ENCODE measurements at places on chromosomes 13 and 19. TPM values are rescaled to one million over a fixed set of nuclear protein-coding genes. Genes with fewer than 3 reads are reported as not detected.

DNA sequence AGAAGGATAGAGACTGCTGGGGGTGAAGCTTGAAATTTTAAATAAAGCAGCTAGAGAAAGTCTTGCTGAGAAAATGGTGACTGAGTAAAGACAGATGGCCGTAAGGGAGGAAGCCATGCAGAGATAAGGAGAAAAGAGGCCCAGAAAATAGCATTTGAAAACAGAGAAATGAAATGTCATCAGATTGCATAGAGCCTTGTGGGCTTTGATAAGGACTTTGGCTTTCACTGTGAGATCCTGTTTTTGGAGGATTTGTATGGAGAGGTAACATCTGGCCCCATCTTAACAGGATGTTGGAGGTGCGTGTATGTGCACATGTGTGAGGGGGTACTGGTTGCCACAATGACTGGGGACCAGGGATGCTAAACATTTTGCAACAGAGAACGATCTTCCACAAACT lies 19.5 kb upstream of the ATP8A2 start:
- DNase-seq, result no peak

GRCh38 chr13:36555151-36555986 lies 118.5 kb upstream of the SERTM1 start:
- DNase-seq, result no peak

Gene USF2
- total RNA-seq, result 125 TPM

Gene ATP4A
- total RNA-seq, result not detected

Gene IL17D
- 0.98 TPM for total RNA-seq

DNA sequence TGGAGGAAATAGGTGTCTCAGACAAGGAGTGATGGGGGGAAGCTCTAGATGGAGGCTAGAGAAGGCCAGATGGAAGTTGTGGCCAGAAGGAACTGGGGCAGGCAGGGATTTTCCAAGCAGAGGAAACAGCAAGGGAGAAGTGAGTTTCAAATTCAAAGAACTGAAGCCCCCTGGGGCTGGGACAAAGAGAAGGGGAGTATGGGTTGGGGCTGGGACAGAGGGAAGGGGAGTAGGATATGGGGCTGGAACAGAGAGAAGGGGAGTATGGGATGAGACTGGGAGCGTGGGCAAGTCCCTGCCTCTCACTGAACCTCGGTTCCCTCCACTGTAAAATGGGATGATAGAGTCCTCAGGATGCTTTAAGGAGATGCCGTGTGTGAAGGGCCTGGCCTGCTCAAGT lies 1.9 kb upstream of the GTF2F1 start:
- no peak for DNase-seq

Gene ZNF709
- total RNA-seq, result 2.5 TPM

Gene TMEM59L
- total RNA-seq, result not detected

GRCh38 chr19:49676136-49676783 lies 811 bp upstream of the PRMT1 start:
- no peak for DNase-seq

- no peak for DNase-seq
Observed at GRCh38 chr19:50573741-50574461, 5.7 kb upstream of the LRRC4B start.

Gene LRRC8E
- total RNA-seq, result not detected

GRCh38 chr19:33714149-33714548 lies 82.5 kb upstream of the KCTD15 start:
- no peak for DNase-seq

DNA sequence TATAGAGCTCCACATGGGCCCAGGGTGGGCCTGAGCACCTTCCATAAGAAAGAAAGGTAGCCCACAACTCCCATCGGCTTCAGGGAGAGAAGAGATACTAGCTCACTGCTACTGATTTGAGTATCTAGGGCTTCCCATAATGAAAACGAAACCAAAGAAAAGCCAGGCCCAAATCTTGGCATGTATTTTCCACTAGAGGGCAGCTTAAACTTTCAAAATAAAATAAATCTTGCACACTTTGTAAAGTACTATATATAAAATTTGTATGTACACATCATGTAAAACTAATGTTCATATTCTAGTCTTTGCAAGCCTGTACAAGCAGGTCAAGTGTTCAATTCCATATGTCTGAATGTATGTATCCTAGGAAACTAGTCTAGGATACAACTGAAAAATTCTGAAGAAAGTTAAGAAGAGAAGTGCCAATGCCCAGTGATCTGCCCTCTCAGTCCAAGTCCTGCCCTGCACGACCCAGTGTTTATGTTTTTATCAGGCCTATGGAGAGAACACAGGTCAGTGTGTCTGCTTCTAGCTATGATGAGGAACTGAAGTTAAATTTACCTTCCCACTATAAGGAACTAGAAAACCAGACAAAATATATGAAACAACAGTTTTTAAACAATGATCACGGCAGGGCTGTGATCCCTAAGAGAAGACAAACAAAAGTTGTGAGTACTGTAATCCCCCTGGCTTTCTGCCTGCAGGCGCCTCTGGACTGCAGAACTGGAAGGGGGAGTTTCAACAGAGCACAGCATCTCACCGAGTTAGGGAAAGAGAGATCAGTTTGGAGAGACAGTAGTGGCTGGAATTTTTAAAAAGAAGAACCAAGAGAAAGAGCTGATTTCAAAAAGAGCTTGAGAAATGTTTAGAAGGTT lies 475.7 kb downstream of the UQCRFS1 start:
- DNase-seq, result no peak

Gene EID2
- total RNA-seq, result 15.4 TPM

DNA sequence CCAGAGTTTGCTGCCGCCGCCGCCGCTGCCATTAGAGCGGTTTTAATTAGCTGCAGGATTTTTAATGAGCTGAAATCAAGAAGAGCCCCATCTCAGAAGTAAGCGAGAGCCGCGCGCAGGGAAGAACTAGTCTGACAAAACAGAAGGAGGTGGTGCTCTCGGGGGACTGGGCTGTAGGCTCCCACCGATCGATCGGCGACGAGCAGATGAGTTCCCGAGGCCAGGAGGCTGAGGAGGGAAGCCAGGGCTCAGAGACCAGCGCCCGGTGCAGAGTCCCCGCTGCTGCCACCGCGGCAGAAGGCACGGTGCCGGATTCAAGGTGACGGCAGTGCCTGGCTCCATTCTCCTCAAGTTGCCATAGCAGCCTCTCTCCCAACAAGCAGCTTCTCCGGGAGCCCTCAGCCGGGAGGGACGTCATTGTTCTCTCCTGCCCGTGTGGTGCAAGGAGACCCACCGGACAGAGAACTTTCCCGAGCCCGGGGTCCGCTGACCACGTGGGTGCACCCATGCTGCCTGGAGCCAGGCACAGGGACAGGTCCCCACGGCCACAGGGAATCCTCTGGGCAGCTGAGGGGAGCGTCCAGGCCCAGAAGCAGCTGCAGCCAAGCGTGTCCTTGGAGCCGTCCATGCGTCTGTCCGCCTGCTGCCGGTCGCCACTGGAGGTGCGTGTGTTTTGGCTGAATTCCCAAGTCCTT lies 62.9 kb downstream of the CHST8 start:
- DNase-seq, result peak; percentile 30

Gene CCL25
- not detected for total RNA-seq

Gene ZNF470
- total RNA-seq, result 3.5 TPM

Gene ZNF100
- total RNA-seq, result 18.3 TPM

DNA sequence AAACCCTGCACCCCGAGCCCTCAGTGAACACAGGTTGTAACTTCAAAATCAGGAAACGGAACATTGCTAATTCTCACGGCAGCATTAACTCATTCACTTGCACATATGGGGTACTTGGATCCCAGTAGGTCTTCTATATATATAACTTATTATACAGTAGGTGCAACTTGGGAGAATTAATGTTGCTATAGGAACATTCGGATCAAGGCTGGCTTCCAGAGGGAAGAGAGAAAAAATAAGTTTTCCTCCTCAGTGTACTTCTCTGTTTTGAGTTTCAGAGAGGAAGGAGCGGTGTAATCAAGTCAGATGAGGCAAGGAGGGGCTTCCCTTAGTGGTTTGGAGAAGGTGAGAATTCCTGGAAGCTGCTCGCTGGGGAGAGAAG lies 90.9 kb upstream of the ZNF507 start:
- DNase-seq, result no peak

GRCh38 chr19:18060472-18060871 lies 26.3 kb downstream of the IL12RB1 start:
- DNase-seq, result no peak

Measured in CD8-positive, alpha-beta memory T cell (primary cell).